ENCODE measurements at places on chromosomes 3 and 15.

DNA sequence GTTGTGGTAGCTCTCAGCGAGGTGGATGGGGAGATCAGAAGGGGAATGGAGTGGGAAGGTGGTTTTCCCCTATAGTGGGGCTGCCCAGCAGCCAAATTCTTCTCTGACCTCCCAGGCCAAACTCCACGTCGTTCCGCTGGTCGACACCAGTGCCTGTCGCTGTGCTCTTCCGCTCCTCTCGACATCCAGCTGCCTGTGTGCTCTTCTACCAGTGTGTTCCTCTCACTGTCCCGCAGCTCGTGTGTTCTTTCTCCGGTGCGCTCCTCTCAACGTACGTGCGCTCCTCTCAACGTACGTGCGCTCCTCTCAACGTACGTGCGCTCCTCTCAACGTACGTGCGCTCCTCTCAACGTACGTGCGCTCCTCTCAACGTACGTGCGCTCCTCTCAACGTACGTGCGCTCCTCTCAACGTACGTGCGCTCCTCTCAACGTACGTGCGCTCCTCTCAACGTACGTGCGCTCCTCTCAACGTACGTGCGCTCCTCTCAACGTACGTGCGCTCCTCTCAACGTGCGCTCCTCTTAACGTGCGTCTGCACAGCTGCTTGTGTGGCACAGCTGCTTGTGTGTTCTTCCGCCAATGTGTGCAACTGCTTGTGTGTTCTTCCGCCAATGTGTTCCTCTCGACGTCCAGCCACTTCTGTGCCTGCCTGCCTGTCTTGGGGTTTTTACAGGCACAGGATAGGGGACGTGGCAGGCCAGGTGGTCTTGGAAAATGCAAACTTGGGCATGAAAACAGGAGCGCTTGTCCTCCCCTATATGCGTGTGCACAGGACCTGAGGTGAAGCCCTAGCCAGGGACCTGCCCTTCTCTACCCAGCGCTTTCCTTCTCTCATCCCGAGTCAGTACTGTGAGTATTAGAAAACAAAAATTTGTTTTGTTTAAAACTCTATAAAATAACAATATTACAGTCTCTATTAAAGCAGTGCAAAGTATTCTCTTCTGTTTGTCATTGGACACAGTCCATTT lies 991.1 kb downstream of the GBE1 start:
- no peak for DNase-seq

GRCh38 chr3:186624598-186624997 lies 11.7 kb downstream of the AHSG start:
- no peak for DNase-seq

GRCh38 chr3:171986757-171987518 lies 52.4 kb upstream of the FNDC3B start:
- no peak for DNase-seq

GRCh38 chr3:139480585-139480984 lies 4.3 kb upstream of the RBP2 start:
- no peak for DNase-seq
